Fibroblast of skin of left quadriceps (primary cell): ENCODE measurements at places on chromosomes 16 and 17.

- DNase-seq = no peak
Observed at GRCh38 chr17:26774291-26775218, 519.4 kb upstream of the WSB1 start.

- DNase-seq = no peak
Observed at GRCh38 chr16:3846595-3847091, 33.9 kb downstream of the CREBBP start.

DNA sequence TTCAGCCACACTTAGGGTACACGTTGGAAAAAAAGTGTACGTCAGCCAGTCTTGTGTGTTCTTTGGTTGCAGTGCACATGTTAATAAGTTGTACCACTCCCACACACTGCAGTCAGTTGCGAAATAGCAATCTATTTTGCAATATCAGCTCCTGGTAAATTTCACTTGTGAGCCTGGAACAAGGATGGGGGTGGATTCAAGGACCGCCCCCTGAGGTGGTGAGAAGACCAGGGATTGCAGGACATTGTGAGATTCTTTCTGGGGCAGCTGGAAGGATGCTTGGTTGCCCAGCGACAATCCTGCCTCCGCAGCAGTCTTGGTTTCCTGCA lies 78.6 kb upstream of the ZFHX3 start:
- DNase-seq = peak; percentile 77

DNA sequence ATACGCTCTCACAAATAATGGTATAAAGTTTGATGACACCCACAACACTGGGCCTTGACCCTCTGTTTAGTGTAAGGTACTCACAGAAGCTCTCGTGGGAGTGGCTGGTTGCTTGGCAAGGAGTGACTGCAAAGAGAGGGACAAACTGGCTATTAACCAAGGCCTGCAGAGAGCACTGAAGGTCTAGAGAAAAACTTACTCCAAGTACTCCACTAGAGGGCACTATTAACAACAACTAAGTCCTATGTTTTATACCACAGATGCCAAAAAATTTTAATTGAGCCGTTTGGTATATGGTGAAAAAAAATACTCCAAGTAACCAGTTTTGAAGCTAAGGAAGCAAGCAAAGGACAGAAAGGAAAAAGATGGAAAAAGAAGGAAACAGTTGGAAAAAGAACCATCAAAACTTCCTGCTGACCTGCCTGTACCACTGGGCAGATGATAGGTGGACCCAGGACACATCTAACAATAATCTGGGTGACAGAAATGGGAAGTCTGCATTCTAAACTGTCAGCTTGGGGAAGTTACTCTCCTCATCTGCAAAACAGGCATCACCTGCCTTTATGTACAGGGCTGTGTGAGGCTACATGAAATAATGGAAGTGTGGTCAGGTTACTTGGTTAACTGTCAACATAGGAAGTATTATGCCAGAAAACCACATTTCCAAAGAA lies 23.2 kb downstream of the DYNC1LI2 start:
- no peak for DNase-seq

DNA sequence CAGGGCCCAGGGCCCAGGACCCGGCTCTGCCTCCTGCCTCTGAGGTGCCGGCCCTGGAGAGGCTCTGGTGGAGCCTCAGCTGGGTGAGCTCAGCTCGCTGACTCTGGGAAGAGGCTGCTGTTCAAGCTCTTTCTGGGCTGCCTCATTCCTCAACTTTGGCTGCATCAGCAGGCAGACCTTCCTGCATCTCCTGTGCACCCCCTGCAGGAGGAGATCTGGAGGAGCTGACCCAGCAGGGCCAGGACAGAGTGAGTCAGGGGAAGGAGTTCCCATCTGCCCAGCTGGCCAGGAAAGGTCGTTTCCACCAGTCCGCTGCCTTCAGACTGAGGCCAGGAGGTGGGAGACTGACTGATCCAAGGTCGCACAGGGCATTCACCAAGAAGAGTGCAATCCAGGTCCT lies 10.7 kb downstream of the CRHR1 start:
- no peak for DNase-seq

DNA sequence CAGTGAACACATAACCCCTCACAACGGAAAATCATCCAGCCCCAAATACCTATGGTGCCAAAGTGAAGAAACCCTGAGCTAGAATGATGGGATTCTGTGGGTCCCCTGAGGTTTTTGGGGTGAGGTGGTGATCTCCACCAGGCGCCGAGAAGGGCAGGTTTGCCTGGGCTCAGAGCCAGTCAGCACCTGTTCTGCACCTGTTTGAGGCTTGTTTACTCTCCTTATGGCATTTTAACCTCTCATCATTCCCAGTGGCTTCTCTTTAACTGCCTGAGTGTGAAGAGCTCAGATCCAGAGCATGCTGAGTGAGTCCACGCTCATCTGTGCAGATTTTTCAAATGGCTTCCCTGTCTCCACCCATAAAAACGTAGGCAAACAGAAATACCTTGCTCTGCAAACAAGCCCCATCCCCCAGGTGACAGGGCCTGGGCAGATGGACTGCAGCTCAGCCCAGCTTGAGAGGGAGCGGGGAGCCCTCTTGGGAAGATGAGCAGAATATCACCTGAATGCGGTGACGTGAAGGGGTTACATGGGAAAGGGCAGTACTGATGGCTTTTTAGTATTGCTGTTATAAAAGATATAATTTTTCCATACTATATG lies 40.1 kb upstream of the CLEC19A start:
- no peak for DNase-seq

- no peak for DNase-seq
Observed at GRCh38 chr16:11030990-11031510, 86.7 kb downstream of the CLEC16A start.

DNA sequence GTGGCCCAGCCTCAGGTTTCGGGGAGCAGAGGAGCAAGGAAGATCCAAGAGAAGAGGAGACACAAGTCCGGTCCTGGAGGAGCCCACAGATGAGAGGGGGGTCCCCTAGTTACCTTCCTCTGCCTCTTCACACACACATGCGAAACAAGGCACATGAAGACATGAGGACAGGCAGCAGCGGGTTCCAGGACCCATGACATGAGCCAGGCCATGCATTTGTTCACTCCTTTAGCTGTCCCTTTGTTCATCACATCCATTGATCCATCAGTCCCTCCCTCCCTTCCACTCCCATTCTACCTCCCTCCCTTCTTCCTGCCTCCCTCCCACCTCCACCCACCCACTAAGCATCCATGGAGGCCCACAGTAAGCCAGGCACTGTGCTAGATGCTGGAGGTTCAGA lies 9.4 kb downstream of the PPY start:
- DNase-seq = no peak

- no peak for DNase-seq
Observed at GRCh38 chr16:85562093-85562786, 50.9 kb upstream of the GSE1 start.

- no peak for DNase-seq
Observed at GRCh38 chr16:88792078-88792550, 7.1 kb upstream of the PIEZO1 start.

DNA sequence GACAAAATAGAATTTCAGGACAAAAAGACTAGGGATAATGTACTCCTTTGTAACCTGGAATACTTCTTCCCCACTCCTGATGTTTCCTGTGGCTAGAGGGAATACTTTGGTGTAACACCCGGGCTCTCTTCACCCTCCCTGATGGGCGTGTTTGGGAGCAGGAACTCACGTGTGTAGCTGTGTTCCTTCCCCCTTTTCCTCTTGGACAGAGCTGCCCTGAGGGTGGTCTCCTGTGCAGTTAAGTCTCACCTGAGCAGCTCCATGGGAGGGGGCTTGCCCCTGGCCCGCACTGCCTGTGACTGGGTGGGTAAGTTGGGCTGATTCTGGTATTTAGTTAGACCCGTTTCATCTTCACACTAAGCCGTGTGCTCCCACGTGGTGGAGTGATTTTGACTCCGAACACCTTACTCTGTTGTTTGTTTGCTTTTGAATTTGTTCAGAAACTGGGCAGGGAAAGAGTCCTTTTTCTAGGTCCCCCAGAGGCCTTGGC lies 87.9 kb downstream of the OR1D5 start:
- no peak for DNase-seq

DNA sequence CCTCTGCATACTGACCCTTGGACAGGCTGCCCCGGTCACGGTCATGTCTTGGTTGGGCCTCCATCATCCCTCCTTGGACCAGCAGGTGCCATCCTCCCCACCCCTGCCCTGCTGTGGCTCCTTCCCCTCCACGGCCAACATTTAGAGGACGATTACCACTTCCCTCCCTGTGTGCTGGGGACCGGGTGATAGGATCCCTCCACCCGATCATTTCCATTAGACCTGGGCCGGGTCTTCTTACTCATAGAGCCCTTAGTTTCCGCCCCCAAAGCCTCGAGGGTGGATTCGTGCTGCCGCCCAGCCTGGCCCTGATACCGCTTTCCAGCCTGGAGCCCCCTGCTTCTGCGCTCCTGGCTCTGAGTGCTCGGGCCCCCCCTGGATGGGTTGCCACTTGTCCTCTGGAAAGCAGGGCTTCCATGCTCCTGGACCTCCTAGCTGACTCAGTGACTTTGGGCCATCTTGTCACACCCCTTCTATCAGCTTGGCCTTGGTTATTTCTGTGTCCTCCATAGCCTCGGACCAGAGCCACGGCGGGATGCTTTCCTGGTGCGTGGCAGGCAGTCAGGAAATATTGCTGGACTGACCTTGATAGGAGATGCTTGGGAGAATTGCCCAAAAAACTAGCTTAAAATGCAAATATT lies 171.4 kb downstream of the SEC14L1 start:
- DNase-seq = no peak

DNA sequence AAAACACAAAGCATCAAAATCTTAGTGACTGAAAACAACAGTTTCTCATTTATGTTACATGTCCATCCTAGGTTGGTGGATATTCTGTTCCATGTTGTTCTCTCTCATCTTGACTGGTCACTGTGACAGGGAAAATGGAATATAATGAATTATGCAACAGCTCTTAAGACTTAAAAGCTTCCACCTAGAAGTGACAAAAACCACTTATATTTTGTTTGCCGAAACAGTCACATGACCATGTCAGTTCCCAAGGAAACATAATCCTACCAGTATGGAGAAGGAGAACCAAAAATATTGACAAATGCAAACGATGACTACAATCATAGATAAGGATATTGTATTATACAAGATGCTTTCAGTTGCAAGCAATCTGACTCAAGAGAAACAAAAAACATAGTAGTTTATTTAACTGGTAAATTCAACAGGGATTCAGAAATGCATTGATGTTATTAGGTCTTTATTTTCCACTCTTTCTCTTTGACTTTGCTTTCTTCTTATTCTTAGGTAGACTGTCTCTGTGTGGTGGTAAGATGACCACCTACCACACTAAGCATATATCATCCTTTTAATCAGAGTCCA lies 103.8 kb downstream of the SSH2 start:
- DNase-seq = no peak

GRCh38 chr17:58944166-58944565 lies 162.5 kb downstream of the TRIM37 start:
- DNase-seq = no peak

- no peak for DNase-seq
Observed at GRCh38 chr16:12541672-12542071, 262.0 kb downstream of the CPPED1 start.

DNA sequence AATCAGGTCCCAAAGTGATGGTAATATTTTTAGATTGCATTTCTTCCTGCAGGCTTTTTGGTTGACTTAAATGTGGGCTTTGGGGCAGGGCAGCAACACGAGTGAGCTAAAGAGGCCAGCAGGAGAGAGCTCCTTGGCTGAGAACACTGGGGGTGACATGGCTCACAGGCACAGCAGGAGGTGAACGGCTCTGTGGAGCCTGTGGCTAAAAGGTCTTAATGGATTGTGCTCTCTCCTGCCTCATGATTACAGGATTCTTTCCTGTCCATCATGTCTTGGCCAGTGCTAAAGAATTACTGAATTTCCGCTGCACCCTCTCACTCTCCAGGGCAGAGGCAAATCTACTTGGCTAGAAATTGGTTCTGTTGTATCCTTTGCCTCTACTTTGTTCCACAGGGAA lies 366.6 kb downstream of the HS3ST4 start:
- no peak for DNase-seq

GRCh38 chr17:50322271-50322670 lies 23.7 kb upstream of the XYLT2 start:
- no peak for DNase-seq

DNA sequence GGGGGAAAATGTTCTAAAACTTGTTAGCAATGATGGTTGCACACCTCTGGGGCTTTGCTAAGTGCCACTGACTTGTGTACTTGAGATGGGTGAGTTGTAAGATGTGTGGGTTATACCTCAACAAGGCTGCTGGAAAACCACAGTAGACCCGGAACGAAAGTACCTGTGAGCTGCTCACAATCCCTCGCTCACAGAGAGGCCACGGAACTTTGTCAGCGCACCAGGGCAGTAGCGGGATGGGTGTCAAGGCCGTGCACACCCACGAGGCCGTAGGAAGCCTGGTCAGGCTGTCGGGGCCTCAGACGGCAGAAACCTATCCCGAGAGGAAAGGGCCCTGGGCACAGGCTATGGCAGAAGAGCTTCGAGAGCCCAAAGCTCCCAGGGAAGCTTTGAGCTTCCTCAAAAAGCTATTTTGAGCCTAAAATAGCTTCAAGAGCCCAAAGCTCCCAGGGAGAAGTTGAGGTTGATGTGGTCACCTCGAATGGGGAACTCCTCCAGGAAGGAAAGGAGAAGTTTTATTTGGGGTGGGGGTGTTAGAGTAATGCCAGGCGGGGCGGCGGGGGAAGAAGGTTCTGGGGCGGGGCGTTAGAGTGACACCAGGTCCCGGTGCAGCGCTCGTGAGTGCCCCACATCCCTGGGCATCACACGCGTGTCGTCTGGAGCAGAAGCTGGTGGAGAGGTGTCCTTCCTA lies 19.0 kb downstream of the CBFA2T3 start:
- DNase-seq = no peak

GRCh38 chr16:83806731-83807130 lies 1.0 kb upstream of the HSBP1 start:
- no peak for DNase-seq
